HS-5 (cell line): ENCODE measurements at places on chromosomes 5 and 9.

DNA sequence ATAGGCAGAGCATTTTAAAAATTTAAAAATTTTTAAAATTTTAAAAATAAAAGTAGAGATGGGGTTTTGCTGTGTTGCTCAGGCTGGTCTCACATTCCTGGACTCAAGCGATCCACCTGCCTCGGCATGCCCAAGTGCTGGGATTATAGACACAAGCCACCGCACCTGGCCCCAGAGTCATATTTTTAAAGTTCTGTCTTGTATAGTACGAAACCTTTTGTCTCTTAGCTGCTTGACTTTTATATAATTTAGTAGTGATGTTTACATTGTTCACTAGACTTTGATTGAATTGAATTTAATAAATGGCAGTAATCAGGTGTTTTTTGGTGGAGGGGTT, 31.0 kb downstream of the LRRTM2 start:
- no peak for DNase-seq

- DNase-seq: no peak
Observed at GRCh38 chr9:81292056-81292805, 397.1 kb downstream of the TLE1 start.

GRCh38 chr9:32442433-32442832, 58.0 kb downstream of the ACO1 start:
- no peak for DNase-seq

GRCh38 chr9:100714372-100715099, 136.7 kb downstream of the CAVIN4 start:
- DNase-seq: no peak

DNA sequence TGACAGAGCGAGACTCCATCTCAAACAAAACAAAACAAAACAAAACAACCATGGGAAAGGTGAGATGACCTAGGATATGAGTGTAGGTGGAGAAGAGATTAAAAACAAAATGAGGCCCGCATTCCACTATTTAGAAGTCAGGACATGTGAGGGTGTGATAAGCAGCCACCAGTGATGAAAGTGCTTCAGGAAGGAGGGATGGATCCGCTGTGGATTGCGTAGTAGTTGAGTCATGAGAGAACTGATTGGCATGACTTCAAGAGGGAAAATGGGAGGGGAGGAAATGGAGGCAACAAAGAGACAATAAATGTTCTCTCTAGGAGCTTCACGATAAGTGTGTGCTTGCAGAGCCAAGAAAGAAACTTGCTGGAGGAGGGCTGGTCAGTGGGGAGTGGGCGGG, 367.6 kb downstream of the ARL15 start:
- peak; percentile 46 for DNase-seq

- no peak for DNase-seq
Observed at GRCh38 chr5:166166071-166166470, 2125.4 kb upstream of the WWC1 start.

DNA sequence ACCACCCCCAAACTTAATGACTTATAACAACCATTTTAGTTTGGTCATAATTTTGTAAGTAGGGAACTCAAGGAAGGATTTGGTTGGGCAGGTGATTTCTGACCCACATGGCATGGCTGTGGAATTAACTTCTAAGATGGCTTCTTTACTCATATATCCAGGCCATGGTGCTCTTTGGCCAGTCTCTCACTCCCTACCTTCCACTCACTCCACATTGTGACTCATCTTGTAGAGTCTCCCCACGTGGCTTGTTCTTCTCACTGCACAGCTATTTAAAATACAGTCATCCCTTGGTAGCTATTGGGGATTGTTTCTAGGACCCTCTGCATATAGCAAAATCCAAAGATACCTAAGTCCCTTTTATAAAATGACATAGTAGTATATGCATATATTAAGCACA, 76.6 kb upstream of the MAST4 start:
- no peak for DNase-seq

- DNase-seq: peak; percentile 87
Observed at GRCh38 chr9:94937214-94937903, 210.9 kb downstream of the AOPEP start.

- no peak for DNase-seq
Observed at GRCh38 chr9:101673642-101674041, 64.8 kb downstream of the GRIN3A start.

GRCh38 chr5:10360686-10361085, 7.2 kb downstream of the MARCHF6 start:
- DNase-seq: no peak

DNA sequence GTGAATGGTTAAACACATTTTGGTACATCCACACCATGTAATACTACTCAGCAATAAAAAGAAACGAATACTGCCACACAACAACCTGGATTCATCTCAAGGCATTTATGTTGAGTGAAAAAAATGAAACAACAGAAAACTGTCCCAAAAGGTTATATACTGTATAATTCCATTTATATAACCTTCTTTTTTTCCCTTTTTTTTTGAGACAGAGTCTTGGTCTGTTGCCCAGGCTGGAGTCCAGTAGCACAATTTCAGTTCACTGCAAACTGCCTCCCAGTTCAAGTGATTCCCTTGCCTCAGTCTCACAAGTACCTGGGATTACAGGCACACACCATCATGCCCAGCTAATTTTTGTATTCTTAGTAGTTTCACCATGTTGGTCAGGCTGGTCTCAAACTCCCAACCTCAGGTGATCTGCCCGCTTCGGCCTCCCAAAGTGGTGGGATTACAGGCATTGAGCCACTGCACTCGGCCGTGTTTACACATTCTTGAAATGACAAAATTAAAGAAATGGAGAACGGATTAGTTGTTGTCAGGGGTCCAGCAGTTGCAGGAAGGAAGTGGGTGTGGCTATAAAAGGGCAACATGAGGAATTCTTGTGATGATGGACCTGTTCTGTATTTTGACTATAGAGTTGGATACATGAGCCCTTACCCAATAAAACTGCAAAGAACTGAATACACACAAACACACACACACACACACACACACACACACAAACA, 17.4 kb downstream of the PPP6C start:
- DNase-seq: no peak

- DNase-seq: no peak
Observed at GRCh38 chr9:115211413-115212124, 93.6 kb upstream of the TNC start.

GRCh38 chr5:88115211-88115610, 153.4 kb downstream of the TMEM161B start:
- no peak for DNase-seq

GRCh38 chr9:126203313-126203712, 123.3 kb upstream of the MVB12B start:
- DNase-seq: no peak

DNA sequence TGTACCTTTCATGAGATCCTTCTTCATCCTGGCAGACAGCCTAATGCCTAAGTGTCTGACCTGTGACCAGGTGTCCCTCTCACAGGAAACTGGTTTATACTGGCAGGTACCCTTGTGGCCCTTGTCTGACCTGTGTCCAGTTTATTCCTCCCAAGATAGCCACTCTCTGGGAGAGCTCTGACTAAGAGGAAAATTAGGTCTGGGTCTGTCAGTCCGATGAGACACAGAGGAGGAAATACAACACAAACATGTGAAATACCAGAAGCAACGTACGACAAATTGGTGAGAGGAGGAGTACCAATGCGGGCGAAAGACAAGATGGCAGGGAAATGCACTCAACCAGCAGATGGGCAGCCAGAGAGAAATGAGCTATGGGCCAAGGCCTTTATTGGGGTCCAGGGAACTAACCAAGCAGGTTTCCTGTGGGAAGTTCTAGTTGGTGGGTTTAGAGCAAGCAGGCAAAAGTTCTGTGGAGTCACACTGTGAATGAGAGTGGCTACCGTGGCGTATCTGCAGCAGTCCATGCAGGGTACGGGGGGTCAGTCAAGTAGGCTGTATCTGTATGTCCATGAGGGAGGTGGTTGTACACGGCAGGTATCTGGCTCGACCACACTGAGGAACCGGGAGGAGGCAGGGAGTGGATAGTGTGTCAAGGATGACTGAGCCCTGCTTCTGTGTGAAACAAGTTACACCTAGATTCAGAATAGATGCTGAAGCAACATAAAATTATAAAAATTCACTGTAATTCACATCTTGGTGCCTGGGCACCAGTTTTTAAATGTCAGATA, 109.0 kb downstream of the MLLT3 start:
- no peak for DNase-seq

DNA sequence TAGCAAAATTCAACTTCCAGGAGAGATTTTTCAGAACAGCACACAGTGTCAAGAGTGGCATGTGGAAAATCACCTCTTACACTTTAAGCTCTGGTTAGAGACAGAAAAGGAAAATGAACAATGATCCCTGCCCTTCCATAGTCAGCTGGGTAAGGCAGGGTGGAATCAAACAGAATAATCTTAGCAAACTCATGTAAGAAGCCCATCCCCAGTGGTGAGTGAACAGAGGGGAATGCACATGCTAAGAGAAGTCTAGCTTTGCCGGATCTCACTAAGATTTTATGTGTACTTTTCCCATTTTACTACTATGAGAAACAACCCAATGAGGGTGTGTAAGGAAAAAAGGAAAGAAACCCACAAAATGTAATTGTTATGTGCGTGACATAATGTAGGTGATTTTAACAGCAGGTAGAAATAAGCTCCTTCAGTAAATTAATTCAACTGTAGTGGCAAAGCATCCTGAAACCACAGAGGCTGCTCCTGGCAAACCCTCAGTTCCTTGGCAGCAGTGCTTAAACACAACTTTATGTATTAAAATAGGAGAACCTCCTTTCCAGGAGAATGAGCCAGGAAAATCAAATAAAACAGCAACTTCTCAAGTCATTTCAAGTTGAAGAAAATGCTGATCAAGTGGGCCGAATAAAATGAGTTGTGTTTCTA, 366.0 kb upstream of the TRPC7 start:
- DNase-seq: no peak

GRCh38 chr5:122351416-122352157, 39.5 kb downstream of the SNCAIP start:
- no peak for DNase-seq

- DNase-seq: no peak
Observed at GRCh38 chr5:151212406-151212798, 11.5 kb downstream of the CCDC69 start.

- DNase-seq: no peak
Observed at GRCh38 chr9:127184641-127185040, 62.2 kb upstream of the ANGPTL2 start.

- no peak for DNase-seq
Observed at GRCh38 chr5:143318270-143318669, 85.2 kb downstream of the NR3C1 start.

- no peak for DNase-seq
Observed at GRCh38 chr9:73116031-73116430, 35.6 kb upstream of the ANXA1 start.

GRCh38 chr5:58404734-58405133, 55.2 kb downstream of the PLK2 start:
- no peak for DNase-seq

DNA sequence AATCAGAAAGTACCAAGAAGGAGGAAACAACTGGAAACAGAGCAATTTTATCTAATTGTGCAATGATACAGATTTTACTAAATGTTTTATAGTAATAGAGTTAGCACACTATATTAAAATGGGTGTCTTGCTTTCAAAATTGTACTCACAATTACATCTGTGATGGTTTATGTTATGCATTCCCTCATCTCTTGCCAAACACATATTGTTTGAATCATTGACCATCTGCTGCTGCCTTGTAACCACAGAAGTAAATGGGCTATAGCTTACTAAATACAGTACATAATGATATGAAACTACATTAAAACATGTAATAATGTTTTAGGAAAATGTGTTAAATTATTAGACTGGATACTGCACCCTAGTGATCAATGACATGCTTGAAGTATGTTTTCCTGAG, 158.1 kb downstream of the SLC25A46 start:
- DNase-seq: peak; percentile 40

DNA sequence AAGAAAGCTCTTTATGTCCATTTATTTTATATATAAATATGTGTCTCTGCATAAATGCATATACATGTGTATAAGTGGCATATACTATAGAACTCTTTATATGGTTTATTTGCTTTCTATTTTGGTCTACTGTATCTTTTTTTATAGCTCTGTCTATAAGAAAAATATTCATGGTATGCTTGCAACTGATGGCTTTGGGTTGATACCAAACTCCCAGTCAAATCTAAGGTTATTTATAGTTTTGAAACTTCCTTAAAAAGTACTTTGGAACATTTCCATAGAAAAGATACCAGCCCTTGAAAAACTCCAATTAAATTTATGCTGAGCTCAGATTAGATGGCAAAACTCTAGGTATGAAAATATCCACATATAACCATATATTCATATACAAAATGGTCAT, 120.0 kb upstream of the KLF9 start:
- DNase-seq: no peak

DNA sequence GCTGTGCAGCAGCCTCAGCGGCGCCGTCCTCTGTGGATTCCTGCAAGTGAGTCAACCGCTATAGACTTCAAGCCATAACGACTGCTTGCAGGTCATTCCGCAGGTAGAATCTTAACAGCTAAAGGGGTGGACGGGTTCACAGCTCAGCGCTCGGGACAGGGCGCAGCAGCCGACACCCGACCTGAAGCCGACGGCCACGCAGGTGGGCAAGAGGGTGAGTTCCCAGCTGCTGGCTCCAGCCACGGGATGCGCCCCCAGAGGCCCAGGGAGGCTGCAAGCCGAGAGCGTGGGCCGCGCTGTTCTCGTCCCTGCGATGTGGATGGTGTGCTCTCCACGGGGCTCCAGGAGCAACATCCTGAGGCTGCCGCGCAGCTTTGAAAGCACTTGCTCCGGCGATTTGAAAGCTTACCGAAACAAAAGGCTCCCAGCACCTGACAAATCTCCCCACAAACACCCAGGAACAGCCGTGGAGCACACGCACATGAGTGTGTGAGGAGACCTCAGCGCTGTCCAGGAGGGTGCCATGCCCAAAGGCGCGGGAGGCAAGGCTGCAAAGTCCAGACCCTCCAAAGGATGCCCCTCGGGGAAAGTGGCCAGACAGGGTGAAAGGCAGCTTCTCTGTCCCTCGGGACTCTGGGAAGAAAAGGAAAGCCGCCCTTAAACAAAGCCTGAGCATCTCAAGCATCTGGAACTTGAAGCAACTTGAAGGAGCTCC, 48.7 kb downstream of the EXD3 start:
- no peak for DNase-seq

GRCh38 chr9:119009249-119009648, 360.0 kb downstream of the BRINP1 start:
- peak; percentile 55 for DNase-seq

DNA sequence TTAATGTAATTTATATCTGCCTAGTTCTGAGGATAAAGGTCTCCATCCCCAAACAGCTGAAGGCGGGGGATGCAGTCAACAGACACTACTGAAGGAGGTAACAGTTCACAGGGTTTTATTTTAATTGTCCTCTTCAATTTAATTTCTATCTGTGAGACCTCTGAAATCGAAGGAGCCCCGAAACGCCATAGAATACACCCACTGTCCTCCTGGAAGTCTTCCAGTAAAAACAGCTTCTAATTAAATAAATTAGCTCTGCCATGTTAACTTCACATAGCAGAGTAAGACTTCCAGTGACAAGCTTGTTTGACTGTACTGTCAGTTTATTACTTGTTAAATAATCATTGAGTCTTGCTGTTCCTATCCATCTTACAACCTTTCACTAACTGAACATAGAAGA, 193.5 kb downstream of the SEC61B start:
- DNase-seq: no peak

GRCh38 chr9:105712773-105713172, 18.4 kb downstream of the TMEM38B start:
- DNase-seq: no peak
